ENCODE measurements at places on chromosomes 2 and 18.

DNA sequence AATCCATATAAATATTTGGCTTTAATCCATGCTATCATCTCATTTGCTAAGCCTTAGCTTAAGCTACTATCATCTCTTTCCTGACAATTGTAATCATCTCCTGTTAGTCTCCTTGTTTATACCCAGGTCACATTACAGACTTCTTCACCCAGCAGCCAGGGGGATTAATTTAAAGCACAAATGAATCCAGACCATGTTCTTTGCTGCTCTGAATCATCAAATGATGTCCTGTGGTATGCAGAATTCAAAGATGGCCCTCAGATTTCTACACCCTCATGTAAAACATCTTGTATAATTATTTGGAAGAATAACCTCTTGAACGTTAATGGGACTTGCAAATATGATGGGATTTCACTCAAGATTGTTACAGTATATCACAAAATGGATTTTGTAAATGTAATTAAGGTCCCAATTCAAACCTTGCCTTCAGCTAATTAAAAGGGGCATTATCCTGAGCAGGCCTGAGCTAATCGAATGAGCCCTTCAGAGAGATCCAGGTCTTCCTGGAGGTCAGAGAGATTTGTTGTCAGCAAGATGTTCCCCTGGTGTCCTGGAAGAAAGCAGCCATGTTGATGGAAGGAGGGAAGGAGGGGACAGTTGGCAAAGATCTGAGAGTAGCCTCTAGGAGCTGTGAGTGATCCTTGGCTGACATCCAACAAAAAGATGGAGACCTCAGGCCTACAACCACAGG is 241.1 kb upstream of the MMADHC start:
- DNase-seq = no peak
- no peaks in the 10 kb centered on the region for H3K36me3 ChIP-seq
- H3K4me3 ChIP-seq = no peak overlapping the region

DNA sequence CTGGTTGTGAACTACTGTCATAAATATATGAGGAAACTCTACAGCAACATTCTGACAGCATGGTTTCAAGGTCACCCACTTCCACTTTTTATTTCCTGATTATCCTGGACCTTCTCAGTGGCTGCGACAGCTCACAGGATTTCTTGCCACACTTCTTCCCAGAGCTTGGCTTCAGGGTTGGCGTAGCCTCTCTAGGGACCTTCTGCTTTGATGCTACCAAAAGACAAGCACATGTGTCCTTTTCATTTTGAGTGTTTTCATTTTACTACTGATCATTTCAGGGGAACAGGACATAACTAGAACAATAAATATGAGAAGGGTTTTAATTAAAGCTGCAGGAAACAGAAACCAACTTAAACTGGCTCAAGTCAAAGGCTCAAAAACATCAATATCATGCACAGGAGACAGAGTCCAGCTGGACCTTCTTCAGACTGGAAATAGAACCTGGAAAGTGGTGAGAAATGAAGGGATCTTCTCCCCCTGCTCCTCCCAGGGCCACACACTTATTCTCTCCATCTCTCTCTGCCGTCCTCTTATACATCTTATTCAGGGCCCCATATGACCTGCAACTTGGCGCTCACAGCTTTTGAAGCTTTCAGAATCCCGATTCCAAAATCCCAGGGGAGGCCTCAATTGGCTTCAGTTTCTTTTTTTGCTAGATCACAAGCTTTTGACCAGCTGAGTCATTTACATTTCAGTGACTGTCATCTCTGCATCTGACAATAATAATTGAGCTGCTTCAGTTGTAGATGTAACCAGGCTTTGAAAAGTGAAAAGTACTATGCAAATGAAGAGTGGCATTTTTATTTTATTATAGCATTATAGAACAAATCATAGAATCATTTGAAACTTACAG is 9.7 kb downstream of the VIT start:
- no peaks in the 10 kb centered on the region for H3K4me1 ChIP-seq
- DNase-seq = no peak

DNA sequence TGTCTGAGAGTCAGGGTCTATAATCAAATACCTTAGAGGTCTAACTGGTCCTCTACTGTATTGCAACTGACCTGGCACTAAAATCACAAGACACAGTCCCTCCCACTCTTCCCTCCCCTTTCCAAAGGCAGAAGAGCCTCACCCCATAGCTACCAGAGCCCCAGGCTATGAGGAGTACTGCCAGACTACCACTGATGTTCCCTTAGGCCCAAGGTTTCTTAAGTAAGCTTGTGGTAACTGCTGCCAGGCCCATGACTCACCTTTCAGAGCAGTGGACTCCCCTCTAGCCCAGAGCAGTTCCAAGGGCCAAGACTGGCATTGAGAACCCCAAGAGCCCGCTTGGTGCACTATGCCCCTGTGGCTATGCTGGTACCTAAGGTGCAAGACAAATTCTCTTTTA is 1193.4 kb downstream of the DSC3 start:
- H3K27ac ChIP-seq = no peak overlapping the region
- H3K4me1 ChIP-seq = no peaks in the 10 kb centered on the region
- DNase-seq = no peak
- no peak overlapping the region for H3K4me3 ChIP-seq

DNA sequence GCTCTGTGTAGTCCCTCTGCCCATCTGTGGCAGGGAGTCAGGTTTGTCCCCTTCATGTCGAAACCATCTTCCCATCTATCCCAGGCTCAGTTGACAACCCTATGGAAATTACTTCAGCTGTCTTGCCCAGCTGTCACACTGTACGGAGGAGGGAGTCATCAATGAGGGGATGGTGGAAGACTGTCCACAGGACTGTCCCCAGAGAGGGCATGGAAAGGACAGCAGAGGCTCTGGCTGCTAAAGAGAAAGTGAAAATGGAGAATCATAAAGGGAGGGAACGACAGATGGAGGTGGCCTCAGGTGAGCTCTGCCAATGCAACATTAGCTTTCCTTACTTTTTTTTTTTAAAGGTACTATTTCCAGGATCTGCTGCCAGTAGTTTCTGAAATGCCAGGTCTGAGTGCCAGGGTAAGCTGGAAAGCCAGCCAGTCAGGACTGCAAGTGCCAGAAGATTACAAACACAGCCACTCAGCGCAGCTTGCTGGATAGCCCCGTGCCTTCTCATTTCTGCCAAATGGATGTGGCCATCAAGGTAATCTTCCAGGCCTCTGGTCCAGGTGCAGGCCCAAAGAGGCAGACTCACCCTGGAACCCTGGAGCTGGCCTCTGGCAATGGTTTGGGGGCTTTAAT is 192.8 kb downstream of the AGPS start:
- H3K27ac ChIP-seq = no peak overlapping the region
- H3K36me3 ChIP-seq = no peaks in the 10 kb centered on the region
- no peaks in the 10 kb centered on the region for H3K4me1 ChIP-seq
- no peaks in the 10 kb centered on the region for H3K27me3 ChIP-seq

DNA sequence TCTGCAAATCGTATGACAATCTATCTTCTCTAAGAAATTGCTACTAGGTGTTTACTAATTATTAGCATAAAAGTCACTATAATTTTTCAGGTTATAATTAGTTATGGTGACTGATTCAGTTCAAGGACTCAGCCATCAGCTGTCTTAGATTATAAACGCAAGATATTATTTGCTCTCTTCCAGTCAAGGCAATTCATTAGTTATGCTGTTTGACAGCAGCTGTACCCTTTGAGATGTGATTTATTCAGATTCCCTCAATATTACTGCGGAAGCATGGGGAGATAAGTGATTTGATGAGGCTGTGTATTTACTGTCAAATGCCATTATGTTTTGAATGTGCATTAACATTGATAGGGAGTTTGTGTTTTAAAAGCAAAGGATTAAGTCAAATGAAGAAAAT is 558.9 kb upstream of the FSIP2 start:
- DNase-seq = no peak
- no peaks in the 10 kb centered on the region for H3K27me3 ChIP-seq
- no peaks in the 10 kb centered on the region for H3K36me3 ChIP-seq
- no peak overlapping the region for H3K4me3 ChIP-seq

GRCh38 chr2:201709747-201710146 is 11.3 kb upstream of the MPP4 start:
- no peak for DNase-seq
- peaks cover 6% of the 10 kb centered on the region for H3K36me3 ChIP-seq
- no peaks in the 10 kb centered on the region for H3K4me1 ChIP-seq
- no peak overlapping the region for H3K4me3 ChIP-seq
- H3K27ac ChIP-seq = no peak overlapping the region
- no peaks in the 10 kb centered on the region for H3K27me3 ChIP-seq

GRCh38 chr18:63617049-63617914 is 26.8 kb downstream of the SERPINB4 start:
- no peak for DNase-seq
- no peak overlapping the region for H3K27ac ChIP-seq
- H3K36me3 ChIP-seq = no peaks in the 10 kb centered on the region
- H3K27me3 ChIP-seq = no peaks in the 10 kb centered on the region
- H3K4me1 ChIP-seq = no peaks in the 10 kb centered on the region
- no peak overlapping the region for H3K4me3 ChIP-seq

- H3K27ac ChIP-seq = no peak overlapping the region
- H3K27me3 ChIP-seq = no peaks in the 10 kb centered on the region
- DNase-seq = no peak
- H3K4me1 ChIP-seq = no peaks in the 10 kb centered on the region
- no peak overlapping the region for H3K4me3 ChIP-seq
- no peaks in the 10 kb centered on the region for H3K36me3 ChIP-seq
Observed at GRCh38 chr2:23658466-23658942, 268.4 kb downstream of the ATAD2B start.

DNA sequence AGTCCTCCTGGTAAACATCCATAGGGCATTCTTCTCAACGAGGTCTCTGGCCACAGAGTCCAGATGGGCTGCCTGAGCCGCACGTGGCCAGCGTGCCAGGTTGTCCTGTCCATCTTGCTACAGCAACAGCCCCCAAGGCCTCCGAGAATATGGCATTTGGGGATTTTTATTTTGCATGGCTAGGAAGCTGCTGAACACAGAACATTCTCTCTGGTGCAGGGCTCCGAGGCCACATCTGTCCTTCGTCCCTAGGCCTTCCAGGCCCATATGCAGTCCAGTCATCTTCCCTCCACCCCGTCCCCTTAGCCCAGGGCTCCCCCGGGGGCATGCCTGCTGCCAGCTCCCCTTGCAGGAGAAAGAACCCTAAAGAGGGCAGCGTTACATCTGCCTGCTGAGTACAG is 2.3 kb downstream of the HDAC4 start:
- no peak overlapping the region for H3K4me3 ChIP-seq
- no peak overlapping the region for H3K27ac ChIP-seq
- no peaks in the 10 kb centered on the region for H3K36me3 ChIP-seq
- no peaks in the 10 kb centered on the region for H3K27me3 ChIP-seq

- H3K4me3 ChIP-seq = no peak overlapping the region
- H3K27ac ChIP-seq = no peak overlapping the region
Observed at GRCh38 chr2:212669761-212670160, 131.2 kb upstream of the ERBB4 start.

DNA sequence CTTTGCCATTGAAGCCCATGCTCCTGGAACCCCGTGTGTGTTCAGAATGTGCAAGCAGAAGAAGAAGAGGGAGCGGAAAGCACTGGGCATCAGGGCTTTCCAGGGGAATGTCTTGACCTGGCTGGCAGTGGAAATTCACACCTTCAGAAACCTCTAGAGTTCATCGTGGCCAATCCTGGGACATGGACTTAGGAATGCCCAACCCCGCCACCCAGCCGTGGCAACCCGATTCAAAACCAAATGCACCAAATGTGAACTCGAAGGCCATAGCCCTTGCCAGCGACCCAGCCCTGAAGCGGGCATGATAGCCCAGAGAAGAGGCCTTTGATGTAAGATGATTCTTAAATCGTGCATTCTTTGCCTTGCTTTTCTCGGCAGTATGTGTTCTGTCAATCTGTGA is 69.4 kb downstream of the ADI1 start:
- DNase-seq = no peak
- peaks cover 34% of the 10 kb centered on the region for H3K36me3 ChIP-seq
- H3K4me3 ChIP-seq = no peak overlapping the region

GRCh38 chr18:41789001-41789400 is 166.0 kb upstream of the PIK3C3 start:
- no peaks in the 10 kb centered on the region for H3K36me3 ChIP-seq
- H3K27ac ChIP-seq = no peak overlapping the region
- H3K4me3 ChIP-seq = no peak overlapping the region
- no peaks in the 10 kb centered on the region for H3K4me1 ChIP-seq

DNA sequence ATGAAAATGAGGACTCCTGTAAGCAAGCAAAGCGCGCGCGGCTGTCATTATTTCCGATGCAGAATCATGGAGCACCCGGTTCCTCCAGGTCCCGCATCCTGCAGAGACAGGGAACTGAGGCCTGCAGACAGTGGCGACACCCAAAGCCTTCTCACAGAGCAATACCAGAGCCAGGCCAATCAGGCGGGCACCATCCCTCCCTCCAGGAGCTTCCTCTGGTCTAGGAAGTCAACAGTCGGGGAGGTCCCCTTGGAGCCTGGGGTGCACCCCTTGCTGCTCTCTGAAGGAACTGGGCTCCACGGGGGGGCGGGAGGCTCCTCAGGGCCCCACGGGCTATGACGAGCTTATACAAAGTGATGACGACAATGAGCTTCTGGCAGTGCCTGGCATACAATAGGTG is 60.3 kb upstream of the HPCAL1 start:
- H3K4me3 ChIP-seq = no peak overlapping the region
- no peaks in the 10 kb centered on the region for H3K36me3 ChIP-seq
- H3K27ac ChIP-seq = no peak overlapping the region

DNA sequence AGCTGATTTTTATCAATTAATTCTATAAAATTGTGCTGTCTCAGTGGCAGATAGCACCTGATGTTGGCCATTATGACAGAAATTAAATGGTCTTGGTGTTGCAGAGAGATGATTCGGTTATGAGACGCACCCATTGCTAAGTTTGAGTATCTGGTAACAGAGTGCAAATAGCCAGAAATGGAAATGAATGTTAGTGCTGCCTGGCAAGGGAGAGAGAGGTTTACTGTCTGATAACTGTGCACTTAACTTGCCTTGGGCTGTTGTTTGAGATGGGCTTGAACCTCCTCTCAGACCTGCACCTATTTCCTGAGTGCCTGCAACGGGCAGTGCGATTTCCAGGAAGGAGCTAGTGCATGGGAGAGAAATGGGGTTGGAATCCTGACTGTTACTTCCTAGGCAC is 11.7 kb downstream of the DPYSL5 start:
- H3K36me3 ChIP-seq = no peaks in the 10 kb centered on the region
- DNase-seq = no peak
- no peaks in the 10 kb centered on the region for H3K4me1 ChIP-seq
- peaks cover 4% of the 10 kb centered on the region for H3K27me3 ChIP-seq

DNA sequence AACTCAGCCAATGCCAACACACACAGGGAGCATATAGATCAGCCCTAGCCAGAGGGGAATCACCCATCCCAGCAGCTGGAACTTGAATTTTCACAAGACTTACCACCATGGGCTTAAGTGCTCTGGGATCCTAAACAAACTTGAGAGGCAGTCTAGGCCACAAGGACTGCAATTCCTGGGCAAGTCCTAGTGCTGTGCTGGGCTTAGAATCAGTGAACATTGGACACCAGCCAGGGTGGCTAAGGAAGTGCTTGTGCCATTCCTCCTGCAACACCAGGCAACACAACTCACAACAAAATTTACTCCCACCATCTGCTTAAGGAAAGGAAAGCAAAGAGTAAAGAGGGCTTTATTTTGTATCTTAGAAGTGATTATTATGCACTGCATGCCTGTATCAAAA is 38.9 kb downstream of the SRD5A2 start:
- H3K27ac ChIP-seq = no peak overlapping the region
- no peak overlapping the region for H3K4me3 ChIP-seq
- H3K4me1 ChIP-seq = no peaks in the 10 kb centered on the region

- no peak overlapping the region for H3K4me3 ChIP-seq
- H3K36me3 ChIP-seq = no peaks in the 10 kb centered on the region
- H3K27ac ChIP-seq = no peak overlapping the region
- no peaks in the 10 kb centered on the region for H3K27me3 ChIP-seq
- H3K4me1 ChIP-seq = no peaks in the 10 kb centered on the region
Observed at GRCh38 chr2:28688818-28689217, 62.8 kb upstream of the PPP1CB start.
